ENCODE measurements at places on chromosomes 12 and 14. TPM values are rescaled to one million over a fixed set of nuclear protein-coding genes. Genes with fewer than 3 reads are reported as not detected.
A peak's percentile ranks its signal among the peaks of the same experiment; 100 is the strongest.

- DNase-seq, result no peak
- peaks cover 4% of the 10 kb centered on the region for H3K36me3 ChIP-seq
Measured at GRCh38 chr14:56795284-56795622, 15.0 kb downstream of the OTX2 start.

DNA sequence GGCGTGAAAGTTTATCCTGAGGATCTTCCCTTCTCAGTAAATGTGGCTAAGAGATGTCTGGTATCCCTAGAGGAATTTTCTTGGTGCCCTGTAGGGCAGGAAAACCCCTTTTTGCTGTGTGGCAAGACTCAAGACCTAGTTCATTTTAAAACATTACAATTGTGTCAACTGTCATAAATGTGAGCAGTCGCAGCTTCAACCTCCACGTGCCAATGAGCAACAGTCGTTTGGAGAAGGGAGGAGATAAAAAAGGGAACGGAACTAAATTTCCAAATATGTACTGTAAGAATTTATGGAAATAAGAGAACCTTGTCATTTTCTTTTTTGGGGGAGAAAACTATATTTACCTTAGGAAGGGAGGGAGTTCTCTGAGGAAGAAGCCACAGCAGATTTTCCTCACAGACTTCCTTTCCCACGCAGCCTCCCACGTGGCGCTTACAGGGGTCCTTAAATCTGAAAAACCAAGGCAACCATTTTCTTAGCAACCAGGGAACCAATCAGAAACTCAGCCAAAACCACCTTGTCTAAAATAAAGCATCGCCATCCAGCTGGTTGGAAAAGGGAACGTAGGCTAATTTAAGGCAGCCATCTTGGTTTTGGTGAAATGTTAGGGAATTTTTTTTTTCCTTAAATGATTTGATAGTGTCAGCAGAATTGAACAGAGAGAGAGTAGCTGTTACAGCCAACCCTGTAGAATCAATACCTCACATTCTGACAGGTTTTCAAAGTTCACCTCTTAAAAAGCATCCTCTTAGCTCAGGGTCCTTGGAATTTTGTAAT is 99.1 kb downstream of the FIGNL2 start:
- H3K27ac ChIP-seq, result no peak overlapping the region
- no peaks in the 10 kb centered on the region for H3K36me3 ChIP-seq

DNA sequence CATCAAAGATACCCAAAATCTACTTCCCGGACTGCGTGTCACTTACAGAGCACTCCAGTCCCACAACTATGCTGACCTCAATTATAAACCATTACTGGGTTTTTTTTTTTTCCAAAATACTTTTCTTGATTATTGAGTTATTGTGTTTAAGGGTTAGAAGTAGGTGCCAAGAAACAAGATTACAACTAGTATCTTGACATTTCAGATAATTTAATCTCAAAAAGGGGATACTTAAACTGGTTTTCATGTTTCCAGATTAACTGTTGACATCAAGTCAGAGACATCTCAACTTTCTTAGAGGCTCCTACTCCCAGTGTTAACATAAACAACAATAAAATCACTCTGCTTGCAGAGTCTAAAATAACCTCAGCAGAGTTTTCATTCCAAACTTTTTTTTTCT is 131.2 kb upstream of the ARID2 start:
- H3K36me3 ChIP-seq, result no peaks in the 10 kb centered on the region
- H3K4me3 ChIP-seq, result no peak overlapping the region
- H3K27me3 ChIP-seq, result no peaks in the 10 kb centered on the region
- no peaks in the 10 kb centered on the region for H3K4me1 ChIP-seq
- no peak for DNase-seq

DNA sequence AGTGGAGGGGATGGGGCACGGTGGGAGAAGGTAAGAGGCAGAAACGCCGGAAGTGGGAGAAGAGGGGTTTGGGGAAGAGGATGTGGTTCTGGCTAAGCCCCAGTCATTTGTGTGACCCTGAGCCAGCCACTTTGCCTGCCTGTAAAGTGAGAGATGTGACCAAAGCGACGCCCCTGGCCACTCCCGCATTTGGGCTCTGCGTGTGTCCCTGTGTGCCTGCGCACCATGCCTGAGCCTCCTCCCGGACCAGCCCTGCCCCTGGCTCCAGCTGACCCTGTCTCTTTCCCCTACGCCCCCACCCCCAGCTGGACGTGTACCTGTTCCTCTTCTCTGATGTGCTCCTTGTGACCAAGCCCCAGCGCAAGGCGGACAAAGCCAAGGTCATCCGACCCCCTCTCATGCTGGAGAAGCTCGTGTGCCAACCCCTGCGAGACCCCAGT is 8.0 kb downstream of the PLEKHG6 start:
- H3K4me1 ChIP-seq, result peaks cover 40% of the 10 kb centered on the region
- DNase-seq, result no peak
- peaks cover 8% of the 10 kb centered on the region for H3K36me3 ChIP-seq
- no peak overlapping the region for H3K4me3 ChIP-seq
- peaks cover 16% of the 10 kb centered on the region for H3K27me3 ChIP-seq

DNA sequence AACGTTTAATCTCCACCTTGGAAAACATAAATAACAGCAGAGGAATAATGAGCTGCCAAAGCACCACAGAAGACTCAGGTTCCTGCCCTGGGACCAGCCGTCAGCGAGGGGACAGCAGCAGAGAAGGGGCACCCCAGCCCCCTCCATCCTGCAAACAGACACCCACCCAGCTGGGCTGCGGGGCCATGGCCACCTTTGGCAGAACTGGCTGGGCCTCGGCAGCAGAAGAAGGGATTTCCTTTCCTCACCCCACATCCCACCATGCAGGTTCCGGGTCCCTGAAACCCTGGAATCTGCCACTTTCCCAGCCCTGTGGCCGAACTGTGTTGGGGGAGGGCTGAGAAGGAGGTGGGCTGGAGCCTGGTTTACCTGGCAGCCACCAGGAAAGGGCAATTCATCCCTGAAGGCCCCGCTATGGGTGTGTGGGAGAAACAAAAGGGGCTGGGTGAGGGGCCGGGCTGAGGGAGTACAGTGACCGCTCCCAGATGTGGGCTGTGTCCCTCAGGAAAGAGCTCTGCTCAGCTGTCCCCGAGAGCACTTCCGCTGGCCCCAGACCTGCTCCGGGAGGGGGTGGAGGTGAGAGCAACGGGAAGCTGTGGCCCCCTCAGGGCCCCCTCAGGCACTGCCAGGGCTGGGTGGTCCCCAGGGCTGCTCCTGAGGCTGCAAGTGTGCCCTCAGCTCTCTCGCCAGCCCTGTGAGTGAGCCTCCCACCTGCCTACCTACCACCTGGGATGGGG is 3.8 kb downstream of the PGF start:
- peaks cover 12% of the 10 kb centered on the region for H3K27me3 ChIP-seq
- DNase-seq, result no peak
- no peak overlapping the region for H3K27ac ChIP-seq
- H3K4me3 ChIP-seq, result no peak overlapping the region

DNA sequence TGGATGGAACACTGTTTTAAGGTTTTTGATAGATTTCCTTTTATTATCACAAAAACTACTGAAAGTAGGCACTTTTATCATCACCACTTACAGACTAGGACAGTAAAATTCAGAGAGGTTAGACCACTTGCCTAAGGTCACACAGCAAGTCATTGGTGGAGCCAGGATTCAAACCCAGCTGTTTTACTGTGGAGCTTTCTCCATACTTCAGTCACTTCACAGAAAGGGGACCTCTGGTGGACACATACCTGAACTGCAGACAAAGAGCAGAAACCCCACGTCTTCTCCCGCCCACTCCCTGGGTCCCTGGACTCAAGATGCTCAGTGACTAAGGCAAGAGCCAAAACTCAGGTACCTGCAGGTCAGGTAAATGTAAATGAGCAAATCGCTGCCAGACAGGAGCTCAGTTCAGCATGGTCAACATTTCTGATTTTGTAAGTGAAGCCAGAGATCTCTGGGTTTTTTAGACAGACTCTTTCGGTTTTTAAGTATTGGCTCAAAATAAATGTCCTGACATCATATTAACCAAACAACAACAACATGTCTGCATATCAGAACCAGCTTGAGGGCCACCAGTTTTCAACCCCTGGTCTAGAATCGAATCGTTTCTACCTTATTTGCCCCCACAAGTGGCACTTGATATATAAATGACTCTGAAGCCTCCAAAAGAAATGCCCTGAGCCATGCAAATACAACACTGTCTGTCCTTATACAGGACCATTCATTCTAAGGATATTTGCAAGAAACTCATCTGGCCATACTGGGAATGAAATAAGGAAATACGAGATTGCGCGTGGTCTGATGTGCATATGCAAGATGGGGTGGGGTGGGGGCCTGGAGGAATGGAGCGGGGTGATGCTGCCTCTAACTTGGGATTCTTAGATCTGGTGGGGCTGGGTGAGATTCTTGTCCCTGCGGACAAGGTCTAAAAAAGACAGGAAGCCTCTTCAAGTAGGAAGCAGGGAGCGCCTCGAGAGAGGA is 110.9 kb downstream of the KSR2 start:
- no peak overlapping the region for H3K27ac ChIP-seq
- H3K36me3 ChIP-seq, result no peaks in the 10 kb centered on the region
- H3K27me3 ChIP-seq, result peaks cover 3% of the 10 kb centered on the region
- no peak overlapping the region for H3K4me3 ChIP-seq
- no peaks in the 10 kb centered on the region for H3K4me1 ChIP-seq

WSCD2 gene
- total RNA-seq, result not detected

GYS2 gene
- total RNA-seq, result 0.08 TPM

PSMD9 gene
- total RNA-seq, result 34.0 TPM

DNA sequence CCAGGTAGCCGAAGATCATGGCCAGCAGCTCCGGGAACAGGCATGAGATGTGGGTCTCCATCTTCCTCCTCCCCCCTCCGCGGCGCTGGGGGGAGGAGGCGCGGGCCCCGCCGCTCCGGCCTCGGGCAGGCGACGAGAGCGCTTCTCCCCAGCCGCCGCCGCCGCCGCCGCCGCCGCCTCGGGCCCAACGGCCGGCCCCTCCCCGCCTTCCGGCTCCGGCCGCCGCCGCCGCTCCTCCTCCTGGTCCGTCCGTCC is 448 bp downstream of the FBXL14 start:
- H3K36me3 ChIP-seq, result peaks cover 12% of the 10 kb centered on the region
- no peak overlapping the region for H3K27ac ChIP-seq
- no peak for DNase-seq
- H3K4me3 ChIP-seq, result no peak overlapping the region
- peaks cover 46% of the 10 kb centered on the region for H3K4me1 ChIP-seq

DNA sequence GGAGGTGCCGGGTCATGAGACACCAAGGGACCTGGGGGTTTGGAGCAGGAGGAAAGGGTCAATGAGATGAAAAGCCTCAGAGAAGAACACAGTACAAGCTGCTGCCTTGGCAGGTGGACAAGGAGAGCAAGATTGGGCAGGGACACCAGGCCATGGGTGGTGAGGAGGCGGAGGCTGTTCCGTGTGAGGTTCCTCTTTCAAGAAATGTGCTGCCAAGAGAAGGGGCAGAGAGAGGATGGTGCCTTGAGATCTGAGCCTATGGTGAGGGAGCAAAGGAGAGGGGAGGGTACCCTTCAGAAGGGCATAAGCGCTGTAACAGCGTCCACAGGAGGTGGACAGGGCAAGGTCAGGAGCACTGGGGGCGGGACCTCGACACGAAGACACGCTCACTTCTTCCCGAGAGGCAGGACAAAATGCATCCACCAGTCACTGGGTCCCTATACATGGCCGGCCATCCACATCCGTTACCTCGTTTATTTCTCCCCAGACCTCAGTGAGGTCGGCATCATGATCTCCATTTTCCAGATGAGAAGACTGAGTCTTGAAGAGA is 100.2 kb downstream of the B4GALNT3 start:
- peak overlapping the region; percentile 42 for H3K4me3 ChIP-seq
- H3K36me3 ChIP-seq, result peaks cover 8% of the 10 kb centered on the region
- no peak for DNase-seq
- H3K27me3 ChIP-seq, result peaks cover 5% of the 10 kb centered on the region
- H3K27ac ChIP-seq, result no peak overlapping the region

GRCh38 chr14:75433631-75434071 is 5.8 kb downstream of the JDP2 start:
- H3K4me3 ChIP-seq, result no peak overlapping the region
- peaks cover 2% of the 10 kb centered on the region for H3K4me1 ChIP-seq
- peaks cover 10% of the 10 kb centered on the region for H3K36me3 ChIP-seq
- no peak overlapping the region for H3K27ac ChIP-seq

- no peaks in the 10 kb centered on the region for H3K36me3 ChIP-seq
- no peaks in the 10 kb centered on the region for H3K27me3 ChIP-seq
- no peak overlapping the region for H3K27ac ChIP-seq
- H3K4me3 ChIP-seq, result no peak overlapping the region
- peaks cover 11% of the 10 kb centered on the region for H3K4me1 ChIP-seq
Measured at GRCh38 chr12:1102791-1103450, 111.9 kb downstream of the ERC1 start.

DNA sequence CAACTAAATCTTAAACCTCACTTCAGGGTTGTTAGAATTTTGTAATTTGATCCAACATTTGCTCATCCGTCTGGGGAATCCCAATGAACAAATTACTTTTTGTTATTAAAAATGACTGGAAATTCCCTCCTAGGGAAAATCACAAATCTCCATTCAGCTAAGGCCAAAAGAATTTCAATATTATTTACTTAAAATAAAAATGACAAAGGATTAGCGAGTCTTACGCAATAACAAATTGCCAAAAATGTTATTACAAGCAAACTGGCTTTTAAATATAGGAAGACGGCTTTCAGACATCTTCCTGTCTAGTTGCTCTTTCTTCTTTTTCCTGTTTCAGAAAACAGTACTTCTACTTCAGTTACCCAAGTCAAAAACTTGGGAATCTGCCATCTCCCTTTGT is 92.4 kb upstream of the TSPAN8 start:
- no peak for DNase-seq
- no peaks in the 10 kb centered on the region for H3K4me1 ChIP-seq
- H3K4me3 ChIP-seq, result no peak overlapping the region
- H3K36me3 ChIP-seq, result no peaks in the 10 kb centered on the region

DNA sequence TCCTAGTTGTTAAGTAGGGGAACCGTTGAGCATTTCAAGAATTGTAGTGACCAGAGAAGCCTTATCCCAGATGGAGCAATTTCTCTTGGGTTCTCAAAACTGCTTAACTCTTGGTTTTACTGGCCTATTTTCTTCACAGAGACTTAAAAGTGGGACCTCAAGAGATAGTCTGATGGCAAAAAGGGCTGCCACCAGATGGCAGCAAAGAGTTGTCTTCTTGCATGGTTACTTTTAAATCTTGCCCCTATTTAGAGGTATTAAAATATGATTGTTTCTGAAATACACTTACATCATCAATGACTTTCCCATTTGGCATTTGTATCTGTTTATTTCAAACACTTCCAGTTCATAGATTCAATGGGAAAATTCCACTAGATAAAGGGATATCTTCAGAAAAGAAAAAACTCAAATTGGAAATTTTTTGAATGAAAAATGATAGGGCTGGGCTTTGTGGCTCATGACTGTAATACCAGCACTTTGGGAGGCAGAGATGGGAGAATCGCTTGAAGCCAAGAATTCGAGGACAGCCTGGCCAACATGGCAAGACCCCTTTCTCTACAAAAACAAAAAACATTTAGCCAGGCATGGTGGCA is 69.9 kb upstream of the CNTN1 start:
- no peaks in the 10 kb centered on the region for H3K36me3 ChIP-seq
- no peaks in the 10 kb centered on the region for H3K4me1 ChIP-seq
- peaks cover 1% of the 10 kb centered on the region for H3K27me3 ChIP-seq
- no peak overlapping the region for H3K27ac ChIP-seq
- no peak overlapping the region for H3K4me3 ChIP-seq

DNA sequence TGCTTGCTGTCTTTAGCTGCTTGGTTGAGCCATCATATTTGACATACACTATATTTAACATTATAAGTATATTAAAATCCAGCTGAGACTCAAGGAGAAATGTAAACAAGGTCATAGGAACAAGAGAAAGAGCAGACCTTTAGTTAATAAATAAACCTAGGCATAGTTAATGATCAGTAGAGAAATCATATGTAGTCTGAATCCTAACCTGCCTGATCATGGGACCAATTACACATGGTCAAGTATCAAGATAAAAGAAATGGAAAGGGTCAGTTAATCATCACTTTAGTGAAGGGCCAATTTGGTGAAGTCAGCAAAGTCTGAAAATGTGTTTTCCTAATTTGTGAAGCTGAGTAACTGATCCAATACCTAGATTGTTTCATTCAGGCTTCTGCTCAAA is 7.5 kb downstream of the RNF212B start:
- H3K27me3 ChIP-seq, result no peaks in the 10 kb centered on the region
- no peak overlapping the region for H3K4me3 ChIP-seq
- no peaks in the 10 kb centered on the region for H3K4me1 ChIP-seq
- H3K36me3 ChIP-seq, result no peaks in the 10 kb centered on the region

Data from endothelial cell (in vitro differentiated cells).